Hematopoietic multipotent progenitor cell treated with erythropoietin and hydrocortisone succinate and interleukin-3 and kit ligand, for 6 days (in vitro differentiated cells): ENCODE measurements at places on chromosomes 4 and X.

- no peak for DNase-seq
Observed at GRCh38 chrX:632366-633042, 1.9 kb downstream of the SHOX start.

- no peak for DNase-seq
Observed at GRCh38 chr4:81531410-81531809, 59.7 kb upstream of the RASGEF1B start.

DNA sequence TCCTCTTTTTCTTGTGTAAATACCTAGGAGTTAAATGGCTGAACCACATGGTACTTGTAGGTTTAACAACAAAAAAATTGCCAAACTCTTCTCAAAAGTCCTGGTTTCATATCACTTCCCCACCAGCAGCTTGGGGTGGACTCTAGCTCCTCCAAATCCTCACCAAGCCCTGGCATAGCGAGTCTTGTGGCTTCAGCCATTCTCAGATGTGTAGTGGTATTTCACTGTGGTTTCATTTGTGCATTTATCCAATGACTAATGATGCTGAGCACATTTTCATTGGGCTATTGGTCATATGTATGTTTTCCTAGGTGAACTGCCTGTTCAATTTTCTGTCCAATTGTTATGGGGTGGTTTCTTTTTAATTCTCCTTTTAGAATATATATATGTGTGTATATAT, 249.3 kb downstream of the NLGN4X start:
- no peak for DNase-seq

GRCh38 chrX:74117962-74118902, 185.7 kb upstream of the ZCCHC13 start:
- DNase-seq: peak; percentile 59

DNA sequence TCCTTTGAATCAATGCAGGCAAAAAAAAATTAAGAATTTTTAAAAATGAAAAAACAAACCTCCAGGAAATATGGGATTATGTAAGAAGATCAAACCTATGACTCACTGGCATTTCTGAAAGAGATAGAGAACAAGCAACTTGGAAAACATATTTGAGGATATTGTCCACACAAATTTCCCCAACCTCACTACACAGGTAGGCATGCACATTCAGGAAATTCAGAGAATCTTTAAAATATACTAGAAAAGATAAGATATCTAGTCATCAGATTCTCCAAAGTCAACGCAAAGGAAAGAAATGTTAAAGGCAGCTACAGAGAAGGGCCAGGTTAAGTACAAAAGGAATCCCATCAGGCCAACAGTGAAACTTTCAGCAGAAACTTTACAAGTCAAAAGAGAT, 85.6 kb downstream of the ANTXR2 start:
- no peak for DNase-seq

GRCh38 chr4:24519649-24520048, 64.7 kb downstream of the DHX15 start:
- no peak for DNase-seq

DNA sequence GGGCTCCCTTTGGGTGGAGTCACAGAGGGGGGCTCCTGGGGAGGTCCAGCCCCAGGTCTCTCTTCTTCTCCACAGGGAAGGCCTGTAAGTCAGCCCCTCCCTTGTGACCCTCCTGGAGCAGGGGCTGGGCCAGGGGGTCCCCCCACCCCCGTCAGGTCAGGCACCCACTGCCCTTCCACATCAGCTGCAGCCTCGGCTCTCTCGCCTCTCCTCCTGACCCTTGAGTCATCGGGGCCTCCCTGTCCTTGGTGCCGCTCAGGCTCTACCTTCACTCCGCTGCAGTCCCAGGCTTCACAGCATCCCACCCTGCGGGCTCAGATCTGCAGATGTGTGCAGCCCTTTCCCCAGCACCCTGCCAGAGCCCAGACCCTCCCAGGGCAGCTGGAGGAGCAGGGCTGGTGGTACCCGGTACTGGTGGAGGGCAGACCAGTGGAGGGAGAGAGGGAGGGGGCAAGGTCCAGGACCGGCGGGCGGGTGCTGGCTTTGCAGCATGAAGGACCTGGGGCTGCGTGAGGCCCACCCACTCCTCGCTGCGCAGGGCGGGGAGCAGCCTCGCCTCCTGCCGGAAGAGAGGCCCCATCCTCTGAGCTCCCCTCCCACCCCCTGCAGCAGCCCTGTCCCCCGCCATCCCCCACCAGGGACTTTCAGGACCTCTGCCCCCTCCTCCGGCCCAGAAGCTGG, 117.1 kb downstream of the FAM53A start:
- DNase-seq: no peak

DNA sequence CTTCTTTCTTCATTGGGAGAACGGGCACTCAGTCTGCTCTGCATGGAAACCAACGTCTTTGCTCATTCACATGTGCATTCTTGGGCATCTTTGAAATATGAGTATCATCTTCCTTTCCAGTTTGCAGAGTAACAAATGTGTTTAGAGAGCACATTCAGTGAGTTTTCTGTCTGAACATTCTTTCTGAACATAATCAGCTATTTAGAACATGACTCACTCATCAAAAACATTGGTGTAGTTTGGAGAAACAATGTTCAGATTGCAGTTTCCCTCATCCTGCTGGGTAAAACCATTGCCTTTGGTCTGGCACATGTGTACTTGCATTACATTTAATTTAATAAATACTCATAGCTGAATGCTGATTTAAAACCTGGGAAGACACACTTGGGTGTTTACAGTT, 81.5 kb upstream of the F9 start:
- no peak for DNase-seq

GRCh38 chrX:49992853-49993252, 70.5 kb downstream of the CLCN5 start:
- DNase-seq: no peak

DNA sequence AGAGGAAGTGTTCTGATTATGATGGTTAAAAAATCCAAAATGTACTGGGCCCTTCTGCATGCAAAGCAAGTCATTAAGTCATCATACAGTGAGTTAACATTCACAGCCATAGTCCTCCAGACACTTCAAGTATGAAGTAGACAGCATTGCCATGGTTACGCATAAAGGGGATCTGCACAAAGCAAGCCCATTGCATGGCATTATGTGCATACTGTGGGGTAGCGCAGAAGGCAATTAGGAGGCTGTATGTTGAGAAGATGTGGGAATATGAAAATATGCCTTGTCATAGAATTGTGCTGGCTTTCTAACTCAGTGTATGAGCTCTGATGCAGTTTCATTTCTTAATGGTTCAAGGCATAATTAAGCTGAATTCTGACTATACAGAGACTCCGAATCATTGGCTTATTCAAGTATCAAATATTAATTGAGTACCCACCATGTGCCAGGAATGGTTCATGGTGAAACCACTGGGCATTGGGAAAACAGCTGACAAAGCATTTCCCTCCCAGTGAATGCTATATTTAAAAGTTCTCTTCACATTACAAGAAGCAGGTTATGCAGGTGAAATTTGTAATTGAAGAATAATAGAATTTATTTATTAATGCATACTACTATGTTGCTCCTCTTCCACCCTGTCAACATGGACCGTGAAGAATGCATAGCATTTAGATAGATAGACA, 588.9 kb downstream of the ZNF674 start:
- no peak for DNase-seq
